ENCODE measurements at places on chromosomes 2 and 18. TPM values are rescaled to one million over a fixed set of nuclear protein-coding genes. Genes with fewer than 3 reads are reported as not detected.

LDAH gene
- 19.1 TPM for total RNA-seq

MARCO gene
- 0.26 TPM for total RNA-seq

DNMT3A gene
- 76.7 TPM for total RNA-seq

UXS1 gene
- 100 TPM for total RNA-seq

FKBP7 gene
- 2.4 TPM for total RNA-seq

CYTIP gene
- 233 TPM for total RNA-seq

PRLH gene
- not detected for total RNA-seq

ANTXR1 gene
- 0.09 TPM for total RNA-seq

ZFP36L2 gene
- 218 TPM for total RNA-seq

HTR2B gene
- not detected for total RNA-seq

MAL gene
- total RNA-seq = 174 TPM

TUBA3E gene
- total RNA-seq = not detected

APOB gene
- not detected for total RNA-seq

REG3G gene
- total RNA-seq = not detected

Data from activated naive CD8-positive, alpha-beta T cell treated with anti-CD3 and anti-CD28 coated beads, Interleukin-2, amount 10 ng/mL, durations not matched to agents 7 days and 5 days (primary cell).